Activated naive CD4-positive, alpha-beta T cell (primary cell): ENCODE measurements at places on chromosomes 1 and 21.
A peak's percentile ranks its signal among the peaks of the same experiment; 100 is the strongest.

GRCh38 chr1:40820251-40820797 is 36.7 kb downstream of the KCNQ4 start:
- DNase-seq: no peak

- DNase-seq: no peak
Observed at GRCh38 chr21:41667136-41667535, 99.7 kb downstream of the RIPK4 start.

DNA sequence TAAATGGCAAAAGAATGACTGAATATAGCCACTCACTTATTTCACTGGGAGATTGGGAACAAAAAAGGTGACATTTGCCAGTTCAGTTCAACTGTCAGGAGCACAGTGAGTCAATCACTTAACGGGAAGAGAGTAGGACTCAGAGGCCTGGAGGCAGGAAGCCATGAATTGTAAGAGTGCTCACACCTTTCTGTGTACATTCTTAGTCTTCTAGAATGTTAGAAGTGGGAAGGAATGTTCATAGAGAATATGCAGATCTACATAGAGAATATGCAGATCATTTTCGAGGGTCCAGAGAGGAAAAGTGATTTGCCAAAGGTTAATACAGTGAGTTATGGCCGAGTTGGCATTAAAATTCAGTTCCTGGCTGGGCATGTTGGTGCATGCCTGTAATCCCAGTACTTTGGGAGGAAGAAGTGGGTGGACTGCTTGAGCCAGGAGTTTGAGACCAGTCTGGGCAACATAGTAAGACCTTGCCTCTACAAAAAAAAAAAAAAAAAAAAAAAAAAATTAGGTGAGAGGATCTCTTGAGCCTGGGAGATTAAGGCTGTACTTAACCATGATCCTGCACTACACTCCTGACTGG is 8.3 kb downstream of the IL20 start:
- no peak for DNase-seq

DNA sequence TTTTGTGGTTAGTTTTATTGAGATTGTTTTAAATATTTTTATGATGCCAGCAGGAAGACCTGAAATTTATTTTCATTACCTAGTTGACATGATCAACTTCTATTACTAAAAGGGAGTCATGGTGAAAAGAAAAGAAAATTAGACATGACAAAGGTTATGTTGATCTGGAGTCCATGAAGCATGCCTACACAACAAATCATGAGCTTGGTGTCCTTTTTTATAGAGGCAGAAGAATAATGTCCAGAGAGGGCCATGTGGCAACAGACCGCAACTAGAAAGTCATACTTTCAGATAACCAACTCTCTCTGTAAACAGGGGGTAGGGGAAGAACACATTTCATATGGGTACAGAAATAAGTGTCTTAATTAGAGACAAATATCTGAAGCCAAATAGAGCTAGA is 175.5 kb upstream of the HOOK1 start:
- DNase-seq: no peak

GRCh38 chr1:59568158-59568935 is 246.4 kb upstream of the HOOK1 start:
- no peak for DNase-seq

GRCh38 chr1:26787381-26787705 is 407 bp upstream of the PIGV start:
- DNase-seq: no peak

DNA sequence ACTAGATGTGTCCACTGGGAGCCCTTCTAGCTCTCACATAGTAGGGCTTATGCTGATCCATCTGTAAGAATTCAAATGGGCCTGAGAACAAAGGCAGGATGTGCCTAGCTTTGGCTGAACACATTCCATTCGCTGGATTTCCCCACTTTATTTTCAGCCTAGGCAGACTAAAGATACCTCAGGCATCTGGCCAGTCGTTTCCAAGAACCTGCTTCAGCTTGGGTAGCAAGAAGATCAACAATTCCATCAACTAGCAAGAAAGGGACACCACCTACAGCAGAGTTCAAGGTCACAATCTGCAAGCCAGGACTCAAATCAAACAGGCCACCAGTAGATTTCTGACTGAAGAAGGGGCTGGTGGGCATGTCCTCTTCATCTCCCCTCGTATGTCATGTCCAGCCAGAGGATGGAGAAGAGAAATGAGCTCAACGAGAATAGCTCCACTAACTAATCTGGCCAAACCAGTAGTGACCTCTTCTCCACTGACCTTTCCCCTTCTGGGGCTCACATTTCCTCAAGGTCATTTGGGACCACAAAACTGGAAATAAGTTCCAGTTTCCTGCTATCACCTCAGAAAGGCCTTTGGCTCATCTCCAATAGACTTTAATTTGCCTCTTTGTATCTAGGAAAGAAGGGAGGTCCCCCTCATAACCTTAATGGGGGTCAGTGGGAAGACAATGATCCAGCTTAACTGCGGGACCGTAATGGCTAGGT is 14.2 kb downstream of the TXNIP start:
- DNase-seq: no peak

DNA sequence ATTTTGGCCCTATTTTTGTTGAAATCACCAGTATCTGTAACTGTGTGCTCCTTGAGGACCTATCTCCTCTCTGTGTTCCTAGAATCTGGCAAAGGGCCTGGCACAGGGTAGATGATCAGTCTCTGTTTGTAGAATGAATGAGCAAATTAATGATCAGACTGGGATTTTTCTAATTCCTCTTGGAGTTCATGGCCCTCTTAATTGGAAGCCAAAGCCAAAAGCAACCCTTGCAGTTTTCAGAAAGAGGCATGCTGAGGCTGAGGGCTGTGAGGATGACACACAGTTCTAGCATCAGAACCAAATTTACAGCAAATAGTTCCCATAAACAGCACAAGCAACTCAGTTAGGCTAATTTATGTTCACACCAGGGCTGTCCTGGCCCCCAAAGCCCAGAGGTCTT is 111.1 kb upstream of the BEND5 start:
- DNase-seq: no peak

DNA sequence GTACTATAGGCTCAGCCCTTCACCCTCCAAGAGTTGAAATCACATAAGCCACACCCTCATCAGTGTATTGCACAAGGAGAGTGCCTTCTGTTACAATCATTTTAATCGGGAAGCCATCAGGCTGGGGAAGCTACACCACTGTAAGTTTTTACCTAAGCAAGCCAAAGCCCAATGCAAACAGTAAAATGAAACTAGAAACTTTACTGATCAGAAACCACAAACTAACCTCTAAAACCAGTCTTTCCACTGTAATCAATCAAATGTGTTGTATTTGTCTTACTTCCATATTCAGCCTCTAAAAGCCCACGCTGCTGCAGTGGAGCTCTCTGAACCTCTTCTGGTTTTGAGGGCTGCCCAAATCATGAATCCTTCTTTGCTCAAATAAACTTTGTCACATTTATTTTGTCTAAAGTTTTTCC is 26.2 kb downstream of the CAPN8 start:
- no peak for DNase-seq

DNA sequence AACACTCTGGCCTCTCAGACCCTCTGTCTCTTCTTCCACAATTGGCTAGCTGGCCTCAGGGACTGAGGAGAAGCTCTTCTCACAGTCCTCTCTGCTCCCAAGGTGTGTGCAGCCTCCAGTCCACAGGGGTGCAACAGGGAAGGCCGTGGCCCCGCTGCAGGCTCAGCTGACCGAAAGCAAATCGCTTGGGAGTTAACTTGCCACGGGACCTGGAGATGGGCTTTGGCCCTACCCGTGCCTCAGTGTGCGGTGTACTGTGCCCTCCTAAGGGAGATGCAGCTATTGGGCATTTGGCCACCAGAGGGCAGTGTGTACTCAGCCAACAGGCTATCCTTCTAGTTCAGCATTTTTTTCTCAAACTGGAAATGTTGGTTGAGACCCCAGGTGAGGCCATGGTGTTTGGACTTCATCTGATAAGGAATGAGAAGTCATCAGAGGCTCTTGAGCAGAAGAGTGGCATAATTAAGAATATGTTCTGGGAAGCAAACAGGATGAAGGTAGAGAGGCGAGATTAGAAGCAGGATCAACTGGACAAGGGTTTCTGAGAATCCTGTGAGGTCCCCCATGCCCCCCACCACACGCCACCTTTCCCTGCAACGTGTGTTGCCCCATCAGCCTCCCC is 42.5 kb upstream of the TMEM125 start:
- DNase-seq: peak; percentile 85

DNA sequence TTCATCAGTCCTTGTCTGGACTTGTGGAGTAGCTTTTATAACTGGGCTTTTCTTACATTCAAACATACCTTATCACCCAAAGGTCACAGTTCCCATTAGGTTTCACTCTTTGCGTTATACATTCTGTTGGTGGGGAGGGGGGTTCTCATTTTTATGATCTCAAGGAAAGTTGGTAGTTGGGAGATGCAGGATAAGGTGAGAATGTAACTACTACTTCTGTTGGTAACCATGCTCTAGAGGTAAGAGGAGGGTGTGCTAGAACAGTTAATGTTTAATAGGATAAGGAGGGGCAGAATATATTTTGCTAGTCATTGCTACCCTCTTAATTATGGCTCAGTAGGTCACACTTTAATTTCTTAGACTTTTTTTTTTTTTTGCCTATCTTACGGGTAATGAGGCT is 10.7 kb downstream of the YBX1 start:
- DNase-seq: no peak

- no peak for DNase-seq
Observed at GRCh38 chr1:29406814-29407213, 170.5 kb downstream of the PTPRU start.

DNA sequence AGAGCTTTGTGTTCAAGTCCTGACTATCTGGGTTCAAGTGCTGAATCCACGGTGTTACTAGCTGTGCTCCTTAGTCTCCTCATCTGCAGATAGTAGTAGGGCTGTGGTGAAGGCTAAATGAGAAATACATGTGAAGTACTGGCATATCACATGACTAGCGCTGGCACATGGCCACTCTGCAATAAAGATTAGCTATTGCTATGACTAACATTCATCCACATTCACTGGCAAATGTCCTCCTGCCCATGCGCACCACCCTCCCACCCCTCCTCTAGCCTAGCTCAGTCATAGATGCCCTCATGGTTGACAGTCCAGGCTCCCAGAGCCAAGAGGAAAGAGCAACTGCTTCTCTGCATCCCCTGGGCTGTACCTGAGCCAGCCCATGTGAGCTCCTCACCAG is 8.5 kb upstream of the COL8A2 start:
- DNase-seq: no peak

DNA sequence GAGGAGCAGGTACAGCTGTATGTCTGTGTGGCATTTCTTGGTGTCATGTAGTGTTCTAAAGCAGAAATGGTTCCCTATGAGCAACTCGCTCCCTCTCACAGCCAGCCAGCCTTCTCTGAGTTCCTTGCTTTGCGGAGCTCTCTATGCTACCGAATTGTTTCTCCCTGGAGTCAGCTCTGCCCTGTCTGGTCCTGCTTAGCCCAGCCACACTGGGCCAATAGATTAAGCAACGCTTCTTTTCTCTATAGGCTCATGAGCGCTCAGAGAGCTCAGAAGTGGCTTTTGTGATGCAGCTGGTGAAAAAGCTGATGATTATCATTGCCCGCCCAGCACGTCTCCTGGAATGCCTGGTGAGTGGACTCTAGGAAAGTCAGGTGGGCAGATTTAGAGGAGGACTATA is 113.1 kb downstream of the PIK3R3 start:
- no peak for DNase-seq

- DNase-seq: peak; percentile 28
Observed at GRCh38 chr1:206479183-206480125, 9.2 kb downstream of the IKBKE start.

- no peak for DNase-seq
Observed at GRCh38 chr1:170203693-170204092, 57.9 kb downstream of the NTMT2 start.

DNA sequence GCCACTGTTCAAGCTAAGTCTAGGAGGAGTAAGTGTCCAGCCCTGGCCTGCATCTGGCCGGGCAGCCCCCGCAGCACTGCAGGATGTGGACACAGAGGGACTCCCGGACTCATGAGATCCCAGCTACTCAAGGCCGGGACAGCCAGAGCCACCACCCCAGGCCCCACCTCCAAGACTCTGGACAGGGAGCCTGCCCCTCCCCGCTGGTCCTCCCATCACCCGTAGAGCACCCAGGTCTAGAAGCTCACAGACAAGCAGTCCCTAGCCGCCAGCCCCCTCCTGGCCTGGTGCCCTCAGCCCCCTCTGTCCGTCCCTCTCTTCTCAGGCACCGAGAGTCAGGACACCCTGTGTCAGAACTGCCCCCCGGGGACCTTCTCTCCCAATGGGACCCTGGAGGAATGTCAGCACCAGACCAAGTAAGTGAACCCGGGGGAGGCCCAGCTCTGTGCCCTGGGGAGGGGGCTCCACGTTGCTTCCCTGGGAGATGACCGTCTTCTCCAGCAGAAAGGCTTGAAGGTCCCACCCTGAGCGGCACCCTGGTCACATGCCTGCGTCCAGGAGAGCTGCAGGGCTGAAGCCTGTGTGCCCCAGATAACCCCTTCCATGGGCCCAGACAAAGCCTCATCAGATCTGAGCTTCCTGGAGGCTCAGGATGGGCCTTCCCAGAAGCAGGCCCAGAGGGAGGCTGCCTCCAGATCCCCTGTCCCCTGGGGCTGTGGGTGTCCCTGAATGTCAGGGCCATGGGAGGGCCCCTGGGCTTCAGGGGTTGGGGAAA is 4.3 kb downstream of the TNFRSF14 start:
- DNase-seq: no peak

DNA sequence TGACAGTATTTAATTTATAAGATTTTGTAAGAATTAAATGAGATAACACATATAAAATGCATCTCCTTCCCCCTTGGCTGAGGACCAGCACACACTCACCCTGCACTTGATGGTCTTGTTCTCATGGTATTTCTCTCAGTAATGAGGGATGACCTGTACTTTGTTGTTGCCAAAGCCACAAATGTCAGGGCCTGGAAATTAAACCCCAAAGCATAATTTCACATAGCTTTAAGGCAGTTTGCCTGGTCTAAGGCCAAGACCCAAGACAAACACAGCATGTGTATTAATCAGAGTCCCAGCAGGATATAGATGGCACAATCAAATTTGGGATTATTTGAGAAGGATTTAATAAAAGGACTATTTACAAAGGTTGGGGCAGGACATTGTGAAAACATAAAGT is 48.6 kb upstream of the EPS15 start:
- DNase-seq: no peak

DNA sequence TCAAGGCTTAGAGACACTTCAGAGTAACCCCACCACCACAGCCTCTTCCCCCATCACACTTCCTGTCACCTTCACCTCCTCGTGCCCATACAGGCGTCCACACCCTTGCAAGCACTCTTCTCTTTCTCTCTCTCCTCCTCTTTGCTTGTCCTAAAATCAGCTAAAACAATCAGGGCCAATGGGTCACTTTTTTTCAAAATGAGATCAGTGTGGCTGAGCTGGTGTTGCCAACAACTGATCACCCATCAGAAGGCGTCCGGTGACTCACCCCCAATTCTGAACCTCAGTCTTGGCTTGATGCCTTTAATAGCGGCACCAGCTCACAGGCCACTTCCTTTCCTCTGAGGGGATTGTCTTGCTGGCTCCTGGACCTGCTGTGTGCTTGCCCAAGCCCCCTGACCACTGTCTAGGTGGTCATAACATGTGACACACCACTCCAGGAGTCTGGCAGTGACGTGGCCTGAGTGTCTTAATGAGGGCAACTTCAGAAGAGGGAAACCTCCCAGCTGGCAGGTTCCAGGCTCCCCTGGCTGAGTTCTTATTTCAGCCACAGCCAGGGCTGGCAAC is 1.6 kb downstream of the DRAXIN start:
- DNase-seq: no peak
